ENCODE measurements at places on chromosomes 6 and 20.
A peak's percentile ranks its signal among the peaks of the same experiment; 100 is the strongest.

GRCh38 chr6:41655646-41656001 lies 17.4 kb downstream of the MDFI start:
- DNase-seq, result no peak

DNA sequence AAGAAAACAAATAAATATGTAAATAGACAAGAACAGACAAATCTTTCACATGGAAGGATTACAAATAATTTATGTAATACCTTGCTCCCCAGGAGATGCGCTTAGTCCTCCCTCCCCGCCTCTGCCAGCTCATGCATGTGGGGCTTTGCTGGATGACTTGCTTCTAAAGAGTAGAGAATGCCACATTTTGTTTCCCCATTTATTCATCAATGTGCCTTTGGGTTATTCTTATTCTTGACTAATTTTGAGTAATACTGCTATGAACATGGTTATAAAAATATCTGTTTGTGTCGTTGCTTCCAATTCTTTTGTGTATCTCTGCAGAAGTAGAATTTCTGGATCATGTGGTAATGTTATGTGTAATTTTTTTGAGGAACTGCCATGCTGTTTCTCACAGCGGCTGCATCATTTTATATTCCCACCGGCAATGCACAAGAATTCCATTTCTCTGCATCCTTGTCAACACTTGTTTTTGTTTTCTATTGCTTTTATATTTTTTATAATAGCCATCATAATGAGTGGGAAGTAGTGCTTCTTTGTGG lies 23.8 kb upstream of the DUSP22 start:
- no peak for DNase-seq

- DNase-seq, result no peak
Observed at GRCh38 chr20:43430265-43431133, 27.2 kb upstream of the SRSF6 start.

- no peak for DNase-seq
Observed at GRCh38 chr20:23152308-23152892, 66.3 kb upstream of the CD93 start.

DNA sequence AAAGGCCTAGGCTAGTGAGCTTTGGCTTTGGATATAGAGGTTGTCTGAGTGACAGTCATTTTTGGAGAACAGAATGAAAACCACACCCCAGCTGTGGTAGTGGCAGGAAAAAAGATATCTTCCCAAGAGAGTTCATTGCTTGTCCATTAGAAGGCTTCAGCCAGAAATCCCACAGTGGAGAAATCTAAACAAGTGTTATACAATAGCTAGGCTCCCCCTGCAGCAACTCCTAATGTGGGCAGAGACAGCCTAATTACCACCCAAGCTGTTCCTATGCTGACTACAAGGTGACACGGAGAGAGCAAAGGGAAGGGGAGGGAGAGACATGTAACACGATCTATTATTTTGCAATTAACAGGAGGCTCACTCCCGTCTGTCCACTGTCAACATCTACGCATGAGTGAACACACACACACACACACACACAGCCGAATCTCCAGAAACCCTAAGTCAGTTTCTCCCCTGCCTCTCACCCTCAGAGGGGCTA lies 147.5 kb upstream of the TCF21 start:
- DNase-seq, result peak; percentile 91

GRCh38 chr6:3569816-3570215 lies 113.0 kb upstream of the SLC22A23 start:
- peak; percentile 27 for DNase-seq
